Stimulated activated CD8-positive, alpha-beta memory T cell treated with anti-CD3 and anti-CD28 coated beads, Interleukin-7, amount 100 ng/mL, for 24 hours (primary cell): ENCODE measurements at places on chromosomes 6 and 20.

- no peak for DNase-seq
Observed at GRCh38 chr6:32906539-32906938, 34.3 kb downstream of the HLA-DMB start.

DNA sequence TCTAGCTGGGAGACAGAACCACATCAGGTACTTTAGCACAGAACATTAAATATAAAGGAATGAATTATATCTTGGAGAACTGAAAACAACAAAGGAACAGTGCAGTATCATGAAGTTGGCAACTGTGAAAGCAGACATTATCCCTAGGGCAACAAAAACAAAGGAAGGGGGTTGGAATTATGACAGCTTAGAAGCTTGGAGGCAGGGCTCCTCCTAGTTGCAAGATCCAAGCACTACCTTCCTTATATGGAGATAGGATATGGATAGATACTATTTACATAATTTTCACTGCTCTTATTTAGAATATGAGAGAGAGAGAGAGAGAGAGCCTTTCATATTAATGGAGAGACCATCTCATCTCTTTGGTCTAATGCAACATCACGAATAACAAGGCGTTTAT, 27.0 kb downstream of the TMEM14A start:
- DNase-seq, result no peak

DNA sequence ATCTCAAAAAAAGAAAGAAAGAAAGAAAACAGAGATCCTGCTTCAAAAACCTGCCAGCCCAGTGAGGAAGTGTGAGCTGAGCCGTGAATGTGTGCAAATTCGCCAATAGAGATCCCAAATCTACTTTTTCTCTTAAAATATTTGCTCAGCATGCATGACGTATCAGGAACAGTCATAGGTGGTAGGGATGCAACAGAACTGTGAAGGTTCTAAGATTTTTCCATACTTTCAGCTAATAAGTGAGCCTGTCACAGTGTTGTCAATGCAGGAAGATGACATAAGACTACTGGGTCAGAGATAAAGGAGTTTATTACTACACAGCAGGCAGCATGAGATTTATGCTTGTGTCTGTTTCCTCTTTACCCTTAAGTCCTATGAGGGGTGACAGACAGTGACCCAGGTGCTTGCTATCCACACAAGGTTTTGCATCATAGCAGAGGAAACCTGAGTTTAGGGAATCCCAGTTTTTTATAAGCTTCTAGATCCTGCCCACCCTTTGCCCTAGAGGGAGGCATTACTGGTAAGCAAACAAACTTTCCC, 273.4 kb downstream of the BMP7 start:
- DNase-seq, result no peak

DNA sequence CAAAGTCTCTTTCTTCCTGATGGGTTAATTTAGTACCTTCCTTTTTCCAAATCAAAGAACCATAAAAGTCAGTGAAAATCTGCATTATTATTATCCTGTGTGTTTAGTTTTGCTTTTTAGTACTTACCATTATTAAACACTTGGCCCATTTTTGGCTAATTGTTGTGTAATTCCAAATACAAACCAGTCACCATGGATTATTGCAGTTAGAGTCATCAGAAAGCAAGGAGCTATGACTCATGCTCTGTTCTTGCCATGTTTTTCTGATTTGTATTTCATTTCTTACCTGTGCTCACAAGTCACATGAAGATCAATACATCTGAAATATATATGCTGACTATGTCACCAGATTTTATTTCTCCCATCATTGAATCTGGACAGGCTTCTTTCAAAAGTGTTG, 31.3 kb downstream of the SLC22A3 start:
- no peak for DNase-seq

- DNase-seq, result no peak
Observed at GRCh38 chr6:160791981-160792418, 90.0 kb downstream of the PLG start.

DNA sequence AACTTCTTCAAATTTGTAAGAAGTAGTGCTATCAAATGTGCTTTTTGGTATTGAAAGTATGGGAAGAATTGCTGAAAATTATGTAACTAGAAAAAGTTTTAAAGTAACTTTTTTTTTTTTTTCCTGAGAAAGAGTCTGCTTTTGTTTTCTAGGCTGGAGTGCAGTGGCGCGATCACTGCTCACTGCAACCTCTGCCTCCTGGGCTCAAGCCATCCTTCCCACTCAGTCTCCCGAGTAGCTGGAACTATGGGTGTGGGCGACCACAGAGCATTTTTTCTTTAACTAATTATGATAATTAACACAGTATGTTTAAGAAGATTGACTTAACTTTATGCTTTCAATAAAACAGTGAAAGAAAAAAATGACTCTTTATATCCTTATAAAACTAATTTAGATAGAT, 38.4 kb downstream of the BMP5 start:
- DNase-seq, result no peak

GRCh38 chr6:130037207-130037811, 18.9 kb downstream of the L3MBTL3 start:
- no peak for DNase-seq

DNA sequence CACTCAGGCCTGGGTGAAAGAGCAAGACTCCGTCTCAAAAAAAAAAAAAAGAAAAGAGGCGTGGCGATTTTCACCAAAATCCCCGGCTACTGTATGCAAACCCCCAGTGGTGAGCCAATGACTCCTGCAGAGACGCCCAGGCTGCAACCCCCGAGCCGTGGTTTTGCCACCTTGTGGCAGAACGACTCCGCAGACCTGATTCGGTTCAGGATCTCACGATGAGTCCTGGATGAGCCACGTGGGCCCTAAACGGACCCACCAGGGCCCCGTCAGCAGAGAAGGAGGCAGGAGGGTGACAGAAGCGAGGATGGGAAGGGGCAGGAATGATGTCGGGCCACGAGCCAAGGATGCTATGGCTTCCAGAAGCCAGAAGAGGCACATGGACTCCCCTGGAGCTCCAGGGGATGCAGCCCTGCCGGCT, 42.5 kb downstream of the SLC2A4RG start:
- no peak for DNase-seq

DNA sequence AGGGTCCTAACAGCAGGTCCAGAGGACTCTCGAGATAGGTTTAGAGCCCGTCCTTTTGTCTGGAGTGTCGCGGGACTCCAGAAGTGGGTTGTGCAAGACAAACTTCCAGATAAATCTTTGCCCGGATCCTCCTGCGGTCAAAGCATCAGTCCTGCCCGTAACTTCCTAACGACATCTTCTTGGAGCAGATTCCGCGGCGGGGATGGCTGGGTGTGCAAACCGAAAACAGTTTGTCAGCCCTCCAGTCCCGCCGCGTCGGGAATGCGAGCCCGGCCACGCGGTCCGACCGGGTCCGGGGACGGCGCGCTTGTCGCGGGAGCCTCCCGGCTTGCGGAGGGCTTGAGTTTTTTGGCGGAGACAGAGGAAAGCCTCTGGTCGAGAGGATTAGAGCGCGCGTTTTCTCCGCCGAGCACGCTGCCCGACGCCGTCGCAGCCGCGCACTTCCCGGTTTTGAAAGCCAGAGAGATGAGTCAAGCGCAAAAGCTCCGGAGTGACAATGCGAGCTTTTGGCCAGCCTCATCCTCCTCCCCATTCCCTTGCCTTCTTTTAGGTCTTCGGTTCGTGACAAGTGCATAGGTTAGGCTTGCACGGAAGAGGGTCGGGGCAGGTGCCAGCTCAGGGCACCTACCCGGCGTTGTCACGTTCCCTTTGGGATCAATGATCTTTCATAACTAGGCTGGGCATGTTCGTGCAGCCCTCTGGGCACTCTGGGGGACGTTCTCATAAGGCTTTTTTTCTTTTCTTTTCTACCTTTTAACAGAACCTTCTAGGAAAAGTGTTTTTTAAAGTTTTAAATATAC, 91.3 kb upstream of the PRDM1 start:
- no peak for DNase-seq

- peak; percentile 81 for DNase-seq
Observed at GRCh38 chr6:157323255-157323965, at the start of gene TMEM242. TSS of gene TMEM242 (minus strand) at chr6:157323519. CDS start at chr6:157323499, 20 bp downstream.

GRCh38 chr6:35451354-35452182, 570 bp upstream of the FANCE start:
- no peak for DNase-seq

DNA sequence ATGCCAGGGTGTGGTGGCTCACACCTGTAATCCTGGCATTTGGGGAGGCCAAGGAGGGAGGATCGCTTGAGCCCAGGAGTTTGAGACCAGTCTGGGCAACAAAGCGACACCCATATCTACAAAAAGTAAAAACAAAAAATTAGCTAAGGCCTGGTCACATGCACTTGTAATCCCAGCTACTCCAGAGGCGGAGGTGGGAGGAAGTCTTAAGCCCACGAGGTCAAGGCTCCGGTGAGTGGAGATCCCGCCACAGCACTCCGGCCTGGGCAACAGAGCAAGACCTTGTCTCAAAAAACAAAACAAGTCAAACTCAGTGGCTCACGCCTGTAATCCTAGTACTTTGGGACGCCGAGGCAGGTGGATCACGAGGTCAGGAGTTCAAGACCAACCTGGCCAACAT, 35.6 kb downstream of the SRSF3 start:
- DNase-seq, result no peak

DNA sequence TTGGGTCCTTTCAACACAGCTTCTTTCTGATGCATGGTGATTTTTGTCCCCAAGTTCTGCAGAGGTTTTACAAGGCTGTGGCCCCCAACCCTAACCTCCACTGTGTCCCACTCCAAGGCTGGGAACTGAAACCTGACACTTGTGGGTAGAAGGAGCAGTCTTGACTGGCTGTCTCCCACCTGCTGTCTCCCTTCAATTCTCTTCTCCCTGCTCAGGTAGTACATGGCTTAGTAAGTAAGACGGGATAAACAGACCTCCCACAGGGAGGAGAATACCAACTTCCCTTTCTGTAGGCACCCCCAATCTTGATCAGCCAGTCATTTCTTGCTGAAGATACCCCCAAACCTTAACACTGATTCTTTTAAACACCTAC, 25.0 kb downstream of the TGM6 start:
- no peak for DNase-seq

- no peak for DNase-seq
Observed at GRCh38 chr6:135141728-135142127, 39.4 kb upstream of the MYB start.

DNA sequence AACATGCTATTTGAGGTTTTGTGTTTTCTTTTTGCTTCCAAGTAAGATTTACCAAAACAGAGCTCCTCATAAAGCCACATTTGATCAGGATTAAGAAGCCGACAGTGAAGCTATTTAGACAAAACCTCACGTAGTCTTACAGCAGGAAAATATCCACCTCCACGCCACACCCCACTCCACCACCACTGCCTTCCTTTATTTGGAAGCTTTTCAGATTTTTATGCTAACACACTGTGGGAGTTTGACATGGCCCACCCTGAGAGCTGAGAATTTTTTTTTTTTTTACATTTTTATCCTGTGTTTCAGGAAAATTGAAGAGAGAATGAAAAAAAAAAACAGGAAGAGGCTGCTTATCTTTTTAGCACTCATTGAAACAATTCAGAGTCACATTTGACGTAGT, 104.8 kb upstream of the MC3R start:
- DNase-seq, result no peak

DNA sequence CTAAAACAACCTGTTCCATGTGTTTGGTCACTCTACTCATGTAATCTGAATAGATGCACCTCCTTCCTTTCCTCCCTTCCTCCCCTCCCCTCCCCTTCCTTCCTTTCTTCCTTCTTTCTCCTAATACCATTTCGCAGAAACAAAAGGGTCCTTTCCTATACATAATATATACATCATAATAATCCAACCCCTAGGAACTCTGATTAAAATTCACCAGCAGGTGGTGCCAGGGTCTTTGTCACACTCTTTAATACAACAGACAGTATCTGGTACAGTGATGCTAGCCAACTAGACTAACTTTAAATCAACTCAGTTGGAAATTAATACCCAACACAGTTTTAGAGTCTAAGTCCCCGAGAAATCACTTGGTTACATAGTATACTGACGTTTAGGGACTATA, 181.2 kb upstream of the SHLD1 start:
- DNase-seq, result no peak

- no peak for DNase-seq
Observed at GRCh38 chr20:34415079-34415478, 52.0 kb downstream of the ITCH start.

- DNase-seq, result no peak
Observed at GRCh38 chr20:18754030-18754652, 59.4 kb upstream of the SCP2D1 start.

- no peak for DNase-seq
Observed at GRCh38 chr6:118558464-118559217, 10.5 kb downstream of the PLN start.

- no peak for DNase-seq
Observed at GRCh38 chr6:78462728-78463127, 404.6 kb upstream of the IRAK1BP1 start.

DNA sequence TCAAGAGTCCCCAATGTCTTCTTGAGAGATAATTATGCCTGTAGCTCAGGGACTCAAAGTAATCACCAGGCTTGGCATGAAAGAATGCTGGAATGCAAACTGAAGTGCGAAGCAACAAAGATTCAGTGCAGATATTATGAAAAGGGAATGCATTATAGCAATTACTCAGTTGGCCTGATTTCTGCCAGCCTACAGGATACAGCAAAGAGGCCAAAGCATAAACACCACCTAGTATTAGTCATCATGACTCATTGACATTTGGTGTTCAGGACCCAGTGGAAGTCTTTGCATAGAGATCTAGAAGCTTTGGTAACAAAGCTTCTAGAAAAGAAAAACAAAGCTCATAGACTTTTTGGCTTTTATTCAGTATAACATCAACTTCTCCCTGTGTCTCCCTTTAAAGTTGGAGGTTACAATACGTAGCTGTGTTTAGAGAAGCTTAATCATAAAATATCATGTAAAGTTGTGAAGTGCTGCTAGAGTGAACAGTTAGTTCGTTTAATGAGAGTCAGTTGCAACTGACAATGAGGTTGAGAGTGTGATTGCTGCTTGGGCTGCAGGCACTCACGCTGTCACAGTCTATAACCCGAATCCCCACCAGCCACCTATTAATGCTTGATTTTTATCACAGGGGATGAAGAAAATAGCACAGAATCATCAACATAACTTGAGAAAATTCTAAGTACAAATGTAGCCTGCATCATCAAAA, 932.7 kb downstream of the TFAP2A start:
- DNase-seq, result no peak

- DNase-seq, result no peak
Observed at GRCh38 chr20:59013031-59013951, 5.9 kb upstream of the TUBB1 start.

- DNase-seq, result no peak
Observed at GRCh38 chr6:135576055-135576454, 78.5 kb upstream of the AHI1 start.

DNA sequence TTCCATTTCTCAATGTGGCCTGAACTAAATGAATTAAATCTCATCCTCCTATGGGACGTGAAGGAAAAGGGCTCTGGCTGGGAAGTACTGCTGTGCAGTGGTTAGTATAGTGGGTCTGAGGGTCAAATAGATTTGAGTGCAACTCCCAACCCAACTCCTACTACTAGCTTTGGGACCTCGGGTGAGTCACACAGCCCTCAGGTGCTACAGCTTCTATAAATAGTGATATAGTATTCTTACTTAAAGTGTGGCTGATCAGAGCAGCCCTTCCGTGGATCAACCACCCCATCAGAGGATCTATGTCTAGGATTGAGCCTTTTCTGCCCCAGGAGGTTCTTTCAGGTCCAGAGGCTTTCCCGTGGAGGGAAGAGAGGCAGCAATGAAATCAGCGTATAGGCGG, 904 bp upstream of the UST start:
- DNase-seq, result no peak
